ENCODE measurements at places on chromosomes 6 and 20.

DNA sequence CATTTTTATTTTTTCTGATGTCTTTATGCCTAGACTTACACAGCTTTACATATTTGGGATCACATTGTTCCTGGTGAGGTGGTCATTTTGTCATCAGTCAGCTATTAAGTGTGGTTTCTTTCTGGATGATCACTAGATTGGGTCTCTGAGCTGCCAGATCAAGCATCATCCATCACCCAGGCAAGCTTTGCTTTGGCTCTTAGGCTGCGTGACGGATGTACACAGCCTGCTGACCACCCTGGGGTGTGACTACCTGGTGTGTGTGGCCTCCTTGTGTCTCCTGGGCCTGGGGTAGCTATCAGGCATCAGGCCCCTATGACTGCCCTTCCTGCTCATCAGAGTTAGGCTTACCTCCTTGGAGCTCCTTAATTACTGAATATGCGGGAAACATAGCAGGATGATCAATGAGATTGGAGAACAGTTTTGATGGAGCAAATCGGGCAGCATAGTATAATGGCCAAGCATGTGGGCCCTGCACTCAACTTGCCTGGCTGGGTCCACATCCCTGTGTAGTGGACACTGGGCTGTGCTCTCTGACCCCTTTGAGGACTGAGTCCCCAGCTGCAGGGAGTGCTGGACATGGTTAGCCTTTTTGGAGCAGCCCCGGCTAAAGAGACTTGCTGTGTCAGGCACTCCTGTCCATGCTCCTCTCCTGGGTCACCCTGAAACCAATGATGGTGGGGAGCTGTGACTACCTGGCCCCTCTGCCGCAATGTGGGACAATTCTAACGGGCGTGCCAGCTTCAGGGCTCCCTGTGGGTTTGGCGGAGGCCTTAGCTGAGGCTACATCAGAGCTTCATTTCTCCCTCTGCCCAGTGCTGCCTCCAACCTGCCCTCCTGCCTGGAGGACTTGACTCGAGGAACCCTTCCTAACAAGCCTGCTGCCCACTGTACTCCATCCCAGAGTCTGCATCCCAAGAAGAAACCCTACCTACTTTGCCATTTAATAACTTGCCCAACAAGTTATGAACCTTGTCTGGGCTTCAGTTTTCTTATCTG lies 8.2 kb downstream of the DAAM2 start:
- DNase-seq, result no peak

DNA sequence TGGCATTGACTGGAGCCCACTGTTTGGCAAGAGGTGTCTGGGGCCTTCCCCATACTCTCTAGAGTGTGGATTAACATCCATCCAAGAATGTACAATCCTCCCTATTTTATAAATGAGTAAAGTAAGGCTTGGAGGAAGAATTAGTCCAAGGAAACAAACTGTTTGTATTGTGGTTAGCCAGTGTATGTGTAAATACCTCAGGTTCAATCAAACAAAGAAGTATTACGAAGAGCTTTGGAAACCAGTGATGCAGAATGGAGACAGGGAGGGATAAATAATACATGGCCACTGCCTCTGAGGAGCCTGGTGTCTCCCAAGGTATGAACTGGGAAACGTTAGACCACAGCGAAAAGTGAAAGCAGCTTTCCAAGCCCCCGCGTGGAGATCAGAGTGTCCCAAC lies 226.6 kb upstream of the RIN2 start:
- DNase-seq, result no peak

GRCh38 chr6:17768881-17769280 lies 62.2 kb upstream of the NUP153 start:
- no peak for DNase-seq

DNA sequence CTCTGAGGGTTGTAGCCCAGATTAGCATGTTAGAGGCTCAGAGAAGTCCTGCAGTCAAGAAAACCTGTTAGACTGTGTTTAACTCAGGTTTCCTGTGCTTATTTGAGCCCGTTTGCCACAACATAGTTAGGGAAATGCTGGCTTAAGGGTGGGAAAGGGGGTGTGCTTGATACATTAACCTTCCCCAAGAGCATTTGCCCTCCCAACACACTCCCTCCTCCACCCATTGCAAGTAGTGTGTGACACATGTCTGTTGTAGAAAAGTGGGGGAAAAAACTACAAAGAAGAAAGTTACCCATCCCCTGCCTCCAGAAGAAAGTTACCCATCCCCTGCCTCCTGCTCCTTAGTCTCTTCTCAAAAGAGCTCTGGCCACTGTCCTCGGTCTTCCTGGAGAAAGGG lies 36.8 kb upstream of the MRPS18A start:
- DNase-seq, result no peak

DNA sequence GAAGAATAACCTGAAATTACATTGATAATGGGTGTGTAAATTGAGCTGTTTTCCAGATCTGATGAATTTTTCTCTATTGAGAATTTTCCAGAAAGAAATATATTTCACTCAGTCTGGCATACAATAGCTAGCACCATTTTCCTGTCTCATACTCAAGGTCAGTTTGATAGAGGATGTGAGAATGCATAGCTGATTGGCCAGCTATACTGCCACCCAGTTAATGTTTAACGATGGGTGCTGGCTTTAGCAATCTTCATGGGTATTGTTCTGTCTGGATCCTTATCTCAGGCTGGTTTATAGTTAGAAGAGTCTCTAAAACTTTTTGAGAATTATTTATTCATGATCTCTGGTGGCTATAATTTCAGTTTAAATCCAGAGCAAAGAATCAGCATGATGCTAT lies 147.4 kb downstream of the HDGFL1 start:
- DNase-seq, result no peak

DNA sequence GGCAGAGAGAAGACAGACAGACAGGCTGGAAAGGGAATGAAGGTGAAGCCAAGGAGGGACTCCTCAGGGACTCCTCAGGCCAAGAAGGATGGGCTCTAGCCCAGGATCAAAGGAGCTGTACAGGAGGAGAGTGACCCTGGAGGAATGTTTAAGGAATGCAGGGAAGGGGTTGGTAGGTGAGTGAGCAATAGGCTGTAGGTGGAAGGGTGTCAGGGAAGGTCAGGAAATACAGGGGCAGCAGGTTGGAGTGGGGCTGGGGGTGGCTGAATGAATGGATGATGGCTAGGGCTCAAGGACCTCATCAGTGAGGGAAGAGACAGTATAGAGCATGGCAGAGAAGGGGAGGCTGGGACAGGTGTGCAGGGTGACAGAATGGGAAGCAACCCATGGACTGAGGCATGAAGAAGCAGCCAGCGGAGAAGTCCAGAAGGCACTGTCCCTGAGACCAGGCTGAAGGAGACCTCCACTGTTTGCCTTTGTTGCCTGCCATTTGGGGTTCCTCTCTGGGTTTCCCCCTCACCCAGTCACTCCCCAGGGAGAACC lies 13.2 kb downstream of the SYNGAP1 start:
- no peak for DNase-seq

GRCh38 chr6:90939906-90940305 lies 353.0 kb upstream of the MAP3K7 start:
- DNase-seq, result no peak

GRCh38 chr6:131960371-131961133 lies 9.4 kb upstream of the CCN2 start:
- no peak for DNase-seq

GRCh38 chr6:81818901-81819361 lies 66.5 kb upstream of the TENT5A start:
- no peak for DNase-seq

DNA sequence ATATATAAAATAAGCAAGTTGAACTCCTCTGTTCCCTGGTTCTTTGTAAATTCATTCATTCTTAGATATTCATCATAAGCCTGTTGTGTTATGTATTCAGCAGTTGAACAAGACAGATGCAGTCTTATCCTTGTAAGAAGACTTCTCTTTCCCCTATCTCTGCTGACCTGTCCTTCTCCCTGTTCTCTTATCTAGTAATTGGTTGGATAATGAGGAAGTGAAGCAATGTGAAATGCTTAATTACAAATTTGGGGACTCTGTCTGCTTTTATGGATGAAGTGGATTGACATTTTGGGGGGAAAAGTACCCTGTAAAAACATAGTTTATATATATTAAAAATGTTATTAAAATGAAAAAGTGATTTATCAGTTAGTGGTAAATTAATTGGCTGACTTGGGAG lies 37.0 kb downstream of the CDKAL1 start:
- no peak for DNase-seq

GRCh38 chr20:59850018-59850641 lies 83.3 kb downstream of the SYCP2 start:
- DNase-seq, result no peak

DNA sequence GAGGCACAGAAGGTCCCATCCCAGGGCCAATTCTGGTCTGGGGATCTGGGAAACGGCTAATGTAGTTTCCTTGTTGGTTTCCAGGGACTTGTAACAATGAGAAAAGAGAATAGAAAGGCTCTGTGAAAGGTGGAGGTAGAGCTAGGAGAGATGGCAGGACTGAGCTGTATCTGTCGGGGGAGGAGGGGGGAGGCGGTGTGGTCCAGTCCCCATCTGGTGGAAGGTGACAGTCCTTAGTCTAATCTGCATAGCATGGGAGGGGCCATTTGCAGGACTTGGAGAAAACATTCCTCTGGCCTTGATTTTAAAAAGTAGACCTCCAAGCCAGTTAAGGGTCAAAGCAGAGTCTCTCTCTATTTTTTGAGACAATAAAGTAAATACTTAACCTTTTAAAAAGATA lies 137.1 kb downstream of the DNAH8 start:
- DNase-seq, result no peak

GRCh38 chr6:134020968-134021367 lies 31.5 kb downstream of the SLC2A12 start:
- DNase-seq, result no peak

GRCh38 chr20:21090721-21091120 lies 15.4 kb downstream of the LINC00237 start:
- no peak for DNase-seq

GRCh38 chr6:81876971-81877370 lies 124.5 kb upstream of the TENT5A start:
- DNase-seq, result no peak

DNA sequence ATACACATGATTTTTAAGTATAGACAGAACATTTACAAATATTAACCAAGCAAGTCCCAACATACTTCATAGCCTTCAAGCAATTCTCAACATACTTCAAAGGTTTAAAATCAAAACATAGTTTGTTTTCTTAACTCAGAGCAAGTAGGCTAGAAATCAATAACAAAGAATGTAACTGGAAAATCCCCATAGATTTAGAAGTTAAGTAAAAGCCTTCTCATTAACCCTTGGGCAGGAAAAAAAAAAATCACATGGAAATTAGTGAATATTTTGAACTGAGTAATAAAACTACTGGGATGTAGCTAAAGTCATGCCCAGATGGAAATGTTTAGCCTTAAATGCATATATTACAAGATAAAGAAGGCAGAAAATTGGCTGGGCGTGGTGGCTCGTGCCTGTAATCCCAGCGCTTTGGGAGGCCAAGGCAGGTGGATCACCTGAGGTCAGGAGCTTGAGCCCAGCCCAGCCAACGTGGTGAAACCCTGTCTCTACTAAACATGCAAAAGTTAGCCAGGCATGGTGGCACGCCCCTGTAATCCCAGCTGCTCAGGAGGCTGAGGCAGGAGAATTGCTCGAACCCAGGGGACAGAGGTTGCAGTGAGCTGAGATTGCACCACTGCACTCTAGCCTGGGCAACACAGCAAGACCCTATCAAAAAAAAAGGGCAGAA lies 316.1 kb downstream of the TAF4 start:
- DNase-seq, result no peak

- no peak for DNase-seq
Measured at GRCh38 chr6:120198033-120198432, 848.5 kb upstream of the MAN1A1 start.

Data from stimulated activated CD8-positive, alpha-beta memory T cell treated with anti-CD3 and anti-CD28 coated beads, Interleukin-2, amount 100 ng/mL, for 48 hours (primary cell).